ENCODE measurements at places on chromosomes 1 and 21. TPM values are rescaled to one million over a fixed set of nuclear protein-coding genes. Genes with fewer than 3 reads are reported as not detected.

Gene KIF2C
- total RNA-seq = 1.6 TPM

Gene OR2T29
- not detected for total RNA-seq

Gene LHX8
- total RNA-seq = not detected

Gene DNM3
- 2.5 TPM for total RNA-seq

Gene NUCKS1
- 101 TPM for total RNA-seq

Gene LRRC41
- total RNA-seq = 34.6 TPM

Gene UBE2U
- not detected for total RNA-seq

Gene ITLN2
- total RNA-seq = not detected

DNA sequence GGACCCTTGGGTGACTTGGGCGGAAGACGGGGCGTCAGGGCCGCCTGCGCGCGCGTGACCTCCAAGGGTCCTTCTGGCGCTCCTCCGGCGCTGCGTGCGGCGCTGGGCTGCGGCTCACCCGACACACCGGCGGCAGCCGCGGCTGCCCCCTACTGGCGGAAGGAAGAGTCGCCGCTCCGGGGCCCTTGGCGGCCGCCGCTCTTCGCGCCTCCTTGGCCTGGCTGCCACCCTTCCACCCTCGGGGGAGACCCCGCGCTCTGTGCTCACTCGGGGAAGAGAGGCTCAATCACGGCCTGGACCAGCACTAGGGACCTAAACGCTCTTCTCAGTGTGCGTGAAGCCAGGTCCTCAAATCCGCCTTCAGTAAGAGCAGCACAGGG lies 89.7 kb downstream of the DMRTA2 start:
- H3K27me3 ChIP-seq = peaks cover 3% of the 10 kb centered on the region
- no peak overlapping the region for H3K27ac ChIP-seq
- DNase-seq = peak; percentile 39
- H3K4me3 ChIP-seq = peak overlapping the region; percentile 64
- no peaks in the 10 kb centered on the region for H3K36me3 ChIP-seq

DNA sequence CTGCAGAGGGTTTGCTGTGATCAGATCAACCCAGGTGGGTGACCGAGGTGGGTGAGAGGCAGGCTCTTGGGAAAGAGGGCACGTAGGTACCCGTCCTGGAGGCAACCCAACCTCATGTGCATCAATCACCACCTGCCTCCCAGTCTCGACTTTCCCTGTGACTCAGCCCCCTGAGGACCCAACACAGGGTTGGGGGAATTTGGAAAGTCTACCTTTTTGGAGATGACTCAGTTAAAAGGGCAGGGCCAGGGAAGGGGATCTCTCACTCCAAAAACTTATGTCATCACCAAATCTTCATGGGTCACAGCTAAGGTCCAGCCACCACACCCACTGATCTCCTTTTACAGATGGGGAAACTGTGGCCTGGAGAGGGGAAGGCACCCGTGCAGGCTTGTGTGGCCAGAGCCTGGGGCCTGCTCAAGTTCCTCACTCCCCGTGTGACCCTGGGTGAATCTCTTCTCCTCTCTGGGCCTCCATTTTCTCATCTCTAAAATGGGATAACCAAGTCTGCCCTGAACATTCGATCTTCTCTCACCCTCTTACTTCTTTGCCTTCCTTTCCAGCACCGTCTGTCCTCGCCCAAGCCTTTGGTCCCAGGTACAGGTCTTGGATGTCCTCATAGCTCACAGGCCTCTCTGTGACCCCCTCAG lies 34.6 kb upstream of the WNT4 start:
- no peaks in the 10 kb centered on the region for H3K36me3 ChIP-seq
- no peaks in the 10 kb centered on the region for H3K27me3 ChIP-seq
- no peaks in the 10 kb centered on the region for H3K4me1 ChIP-seq
- DNase-seq = no peak

DNA sequence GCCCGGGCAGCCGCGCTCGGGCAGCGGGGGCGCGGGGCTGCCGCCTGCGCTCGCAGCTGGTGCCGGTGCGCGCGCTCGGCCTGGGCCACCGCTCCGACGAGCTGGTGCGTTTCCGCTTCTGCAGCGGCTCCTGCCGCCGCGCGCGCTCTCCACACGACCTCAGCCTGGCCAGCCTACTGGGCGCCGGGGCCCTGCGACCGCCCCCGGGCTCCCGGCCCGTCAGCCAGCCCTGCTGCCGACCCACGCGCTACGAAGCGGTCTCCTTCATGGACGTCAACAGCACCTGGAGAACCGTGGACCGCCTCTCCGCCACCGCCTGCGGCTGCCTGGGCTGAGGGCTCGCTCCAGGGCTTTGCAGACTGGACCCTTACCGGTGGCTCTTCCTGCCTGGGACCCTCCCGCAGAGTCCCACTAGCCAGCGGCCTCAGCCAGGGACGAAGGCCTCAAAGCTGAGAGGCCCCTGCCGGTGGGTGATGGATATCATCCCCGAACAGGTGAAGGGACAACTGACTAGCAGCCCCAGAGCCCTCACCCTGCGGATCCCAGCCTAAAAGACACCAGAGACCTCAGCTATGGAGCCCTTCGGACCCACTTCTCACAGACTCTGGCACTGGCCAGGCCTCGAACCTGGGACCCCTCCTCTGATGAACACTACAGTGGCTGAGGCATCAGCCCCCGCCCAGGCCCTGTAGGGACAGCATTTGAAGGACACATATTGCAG lies 3.0 kb downstream of the ARTN start:
- no peak overlapping the region for H3K4me3 ChIP-seq
- H3K36me3 ChIP-seq = no peaks in the 10 kb centered on the region
- no peak for DNase-seq
- H3K4me1 ChIP-seq = peaks cover 32% of the 10 kb centered on the region

- H3K36me3 ChIP-seq = peaks cover 34% of the 10 kb centered on the region
- no peaks in the 10 kb centered on the region for H3K4me1 ChIP-seq
- no peak for DNase-seq
These were observed 12.3 kb downstream of the IKBKE start for GRCh38 chr1:206482611-206483010.

- no peaks in the 10 kb centered on the region for H3K36me3 ChIP-seq
- DNase-seq = no peak
- peaks cover 98% of the 10 kb centered on the region for H3K4me1 ChIP-seq
- no peak overlapping the region for H3K4me3 ChIP-seq
- H3K27ac ChIP-seq = peak overlapping the region; percentile 94
These were observed 38.9 kb downstream of the EIF2D start for GRCh38 chr1:206573319-206573718.

- no peaks in the 10 kb centered on the region for H3K27me3 ChIP-seq
- no peak overlapping the region for H3K27ac ChIP-seq
- no peaks in the 10 kb centered on the region for H3K36me3 ChIP-seq
These were observed 330.1 kb upstream of the PBX1 start for GRCh38 chr1:164228928-164229327.

GRCh38 chr1:199691540-199691939 lies 336.0 kb upstream of the NR5A2 start:
- no peaks in the 10 kb centered on the region for H3K27me3 ChIP-seq
- no peak overlapping the region for H3K4me3 ChIP-seq
- H3K27ac ChIP-seq = no peak overlapping the region
- no peaks in the 10 kb centered on the region for H3K4me1 ChIP-seq
- H3K36me3 ChIP-seq = no peaks in the 10 kb centered on the region
- no peak for DNase-seq

DNA sequence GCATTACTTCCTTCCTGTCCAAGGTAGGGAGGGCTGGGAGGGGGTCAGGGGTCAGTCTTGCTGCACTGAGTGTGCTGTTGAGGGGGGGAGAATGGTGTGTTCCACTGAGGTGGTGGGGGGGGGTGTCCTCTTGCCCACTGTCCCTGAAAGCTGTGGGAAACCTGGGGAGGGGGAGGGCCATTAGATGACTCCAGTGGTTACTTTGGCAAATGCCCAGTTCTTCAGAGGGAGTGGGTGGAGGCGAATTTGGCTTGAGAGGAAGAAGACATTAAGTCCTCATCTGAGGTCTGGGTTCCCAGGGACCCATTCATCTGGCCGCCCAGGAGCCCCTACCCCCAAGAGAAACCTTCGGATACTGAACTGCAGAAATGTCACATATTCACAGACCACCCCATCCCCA lies 36.2 kb downstream of the MEF2D start:
- H3K36me3 ChIP-seq = peaks cover 54% of the 10 kb centered on the region
- H3K27ac ChIP-seq = no peak overlapping the region

- no peaks in the 10 kb centered on the region for H3K4me1 ChIP-seq
- H3K36me3 ChIP-seq = no peaks in the 10 kb centered on the region
- no peak overlapping the region for H3K4me3 ChIP-seq
- H3K27ac ChIP-seq = no peak overlapping the region
These were observed 107.7 kb upstream of the TMPRSS2 start for GRCh38 chr21:41615613-41616012.
